ENCODE measurements at places on chromosomes 5 and 9. TPM values are rescaled to one million over a fixed set of nuclear protein-coding genes. Genes with fewer than 3 reads are reported as not detected.
A peak's percentile ranks its signal among the peaks of the same experiment; 100 is the strongest.

- DNase-seq, result no peak
Observed at GRCh38 chr9:129567329-129567728, 53.6 kb downstream of the C9orf50 start.

DNA sequence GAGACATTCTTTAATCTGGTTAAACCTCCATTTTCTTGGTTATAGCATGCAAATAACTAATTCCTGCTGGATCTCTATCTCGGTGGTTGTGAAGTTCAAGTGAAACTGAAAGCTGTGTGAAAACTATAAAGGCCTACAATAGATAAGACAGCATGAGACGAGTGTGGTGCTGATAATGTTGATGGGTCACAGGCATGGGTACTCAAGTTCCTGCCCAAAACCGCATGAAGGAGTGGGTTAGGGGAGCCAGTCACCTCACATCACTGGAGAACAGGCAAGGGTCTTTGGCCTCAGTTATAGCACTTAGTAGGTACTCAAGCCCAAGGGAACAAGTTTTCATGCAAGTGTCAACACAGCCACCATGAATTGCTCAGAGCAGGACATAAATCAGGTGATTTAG lies 16.7 kb downstream of the HMHB1 start:
- DNase-seq, result peak; percentile 73

GRCh38 chr9:134661791-134662142 lies 20.2 kb downstream of the COL5A1 start:
- no peak for DNase-seq

Gene SPRY4
- 1.5 TPM for total RNA-seq

Gene NEK6
- total RNA-seq, result 32.5 TPM

Gene PPIC
- total RNA-seq, result not detected

GRCh38 chr5:31944684-31945445 lies 229.3 kb downstream of the GOLPH3 start:
- DNase-seq, result no peak

Data from activated CD4-positive, alpha-beta T cell treated with anti-CD3 and anti-CD28 coated beads, Interleukin-2, amount 10 ng/mL, durations not matched to agents 24 days and 14 days (primary cell).